ENCODE measurements at places on chromosomes 1 and 21.

DNA sequence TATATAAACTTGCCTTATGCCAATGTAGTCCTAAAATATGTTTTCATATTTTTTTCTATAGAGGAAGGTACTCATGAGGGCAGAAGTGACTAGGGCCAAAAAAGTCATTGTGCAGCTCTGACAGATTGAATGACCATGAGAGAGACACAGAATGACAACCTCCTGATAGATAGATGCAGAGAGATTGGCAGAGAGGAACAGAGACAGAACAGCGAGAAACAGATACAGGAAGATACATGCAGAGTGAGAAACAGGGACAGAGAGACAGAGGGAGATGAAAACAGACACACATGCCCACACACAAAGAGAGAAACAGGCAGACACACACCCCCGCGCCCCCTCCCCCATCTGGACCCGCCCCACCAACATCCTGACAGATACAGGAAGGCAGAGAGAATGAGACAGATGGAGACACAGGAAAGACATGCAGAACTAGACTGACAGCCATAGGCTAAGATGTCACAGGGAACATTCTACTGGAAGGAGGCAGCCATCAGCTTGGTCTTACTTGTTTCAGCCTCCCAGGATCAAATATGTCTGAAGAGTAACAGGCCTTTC, 211.1 kb downstream of the ST6GALNAC3 start:
- no peak for DNase-seq

DNA sequence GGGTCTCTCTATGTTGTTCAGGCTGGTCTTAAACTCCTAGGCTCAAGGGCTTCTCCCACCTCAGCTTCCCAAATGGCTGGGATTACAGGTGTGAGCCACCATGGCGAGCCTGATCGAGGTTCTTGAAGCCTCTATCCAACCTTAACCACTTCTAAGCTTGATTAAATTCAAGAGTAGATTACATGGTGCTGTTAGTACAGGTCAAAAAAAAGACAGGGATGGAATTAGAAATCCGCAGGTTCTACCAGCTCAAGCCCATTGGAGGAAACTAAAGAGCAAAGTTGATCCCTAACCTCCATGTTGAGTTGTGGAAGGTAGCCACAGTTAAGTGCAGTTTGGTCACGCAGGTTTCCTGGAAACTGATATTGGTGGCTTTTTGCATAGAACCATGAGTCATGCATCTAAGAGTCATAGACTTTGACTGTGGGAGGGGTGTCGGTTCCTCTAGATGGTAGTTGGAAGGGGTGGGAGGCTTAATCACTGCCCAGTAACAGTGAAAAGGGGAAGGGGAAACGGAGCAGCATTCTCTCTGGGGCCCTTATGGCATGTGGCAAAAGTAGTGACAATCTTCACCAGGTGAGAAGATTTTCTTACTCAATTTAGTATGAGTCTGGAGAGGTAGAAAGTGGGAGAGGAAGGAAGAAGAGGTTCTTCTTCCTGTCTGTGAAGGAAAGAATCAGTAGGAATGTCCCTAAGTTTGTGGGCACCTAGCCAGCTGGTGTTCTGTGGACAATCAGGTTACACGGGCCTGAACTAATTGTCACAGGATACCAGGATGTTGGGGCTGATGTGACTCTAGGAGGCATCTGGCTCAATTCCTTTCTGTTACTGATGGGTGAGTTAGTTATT, 7.0 kb downstream of the CD53 start:
- peak; percentile 92 for DNase-seq

DNA sequence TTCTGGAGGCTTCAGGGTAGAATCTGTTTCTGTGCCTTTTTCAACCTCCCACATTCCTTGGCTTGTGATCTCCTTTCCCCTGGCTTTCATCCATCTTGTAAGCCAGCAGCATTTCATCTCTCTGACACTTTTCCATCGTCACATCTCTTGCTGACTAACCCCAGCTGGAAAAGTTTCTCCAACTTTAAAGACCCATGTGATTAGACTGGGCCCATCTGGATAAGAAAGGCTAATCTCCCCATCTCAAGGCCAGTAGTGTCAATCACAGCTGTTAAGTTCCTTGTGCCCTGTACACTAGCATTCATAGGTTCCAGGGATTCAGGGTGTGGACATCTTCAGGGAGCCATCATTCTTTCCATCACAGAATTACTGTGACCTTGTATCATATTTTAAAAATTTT, 452.1 kb downstream of the TTLL7 start:
- DNase-seq = no peak

DNA sequence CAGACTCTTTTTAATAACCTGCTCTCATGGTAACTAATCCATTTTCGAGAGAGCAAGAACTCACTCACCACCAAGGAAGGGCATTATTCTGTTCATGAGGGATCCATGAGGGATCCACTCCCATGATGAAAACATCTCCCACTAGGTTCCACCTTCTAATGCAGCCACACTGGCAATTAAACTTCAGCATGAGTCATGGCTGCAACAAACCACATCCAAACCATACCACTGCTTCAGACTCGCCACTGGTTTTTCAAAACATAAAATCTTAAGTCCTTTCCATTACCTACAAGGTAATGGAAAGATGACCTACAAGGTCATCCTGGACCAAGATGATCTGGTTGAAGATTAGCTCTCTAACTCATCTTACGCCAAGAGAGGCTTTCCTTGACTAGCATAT, 405.1 kb downstream of the VAV3 start:
- DNase-seq = no peak

- DNase-seq = peak; percentile 59
Observed at GRCh38 chr1:75233302-75233929, 99.2 kb downstream of the LHX8 start.

DNA sequence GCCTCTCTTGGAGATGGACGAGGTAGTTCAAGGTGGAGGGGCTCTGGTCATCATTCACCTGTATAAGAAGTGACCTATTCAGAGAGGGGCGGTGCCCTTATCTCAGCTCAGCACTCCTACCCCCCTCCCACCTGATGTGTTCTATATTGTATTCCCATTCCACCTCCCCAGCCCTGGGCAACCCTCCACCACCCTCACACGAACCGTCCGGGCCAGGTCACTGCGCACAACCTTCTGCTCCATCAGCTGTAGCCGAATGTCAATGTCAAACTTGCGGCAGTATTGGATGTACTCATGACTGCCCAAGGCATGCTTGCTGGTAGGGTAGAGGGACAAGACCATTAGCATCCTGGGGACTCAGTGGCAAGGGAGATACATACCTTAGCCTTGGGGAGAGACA, 34.3 kb downstream of the PIK3C2B start:
- no peak for DNase-seq

GRCh38 chr1:73040811-73041210, 758.5 kb upstream of the NEGR1 start:
- no peak for DNase-seq

DNA sequence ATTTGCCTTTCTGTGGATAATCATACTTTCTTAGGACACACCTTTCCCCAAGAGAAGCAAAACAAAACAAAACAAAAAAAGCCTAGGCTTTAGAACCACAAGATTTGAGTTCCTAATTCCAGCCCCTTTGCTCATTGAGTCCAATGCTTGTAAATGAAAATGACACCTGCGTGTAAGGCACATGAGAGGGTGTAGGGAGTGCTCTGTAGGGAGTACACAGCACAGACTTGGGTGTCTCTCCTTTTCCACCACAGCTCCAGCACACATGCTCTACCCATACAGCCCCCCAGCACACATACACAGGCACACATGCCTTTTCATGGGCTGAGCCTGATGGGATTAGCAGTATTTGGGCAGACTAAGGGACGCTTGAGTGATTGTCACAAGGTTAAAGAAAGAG, 9.2 kb upstream of the NGF start:
- DNase-seq = no peak

GRCh38 chr1:185435696-185436379, 118.8 kb upstream of the IVNS1ABP start:
- no peak for DNase-seq

- no peak for DNase-seq
Observed at GRCh38 chr1:99919220-99919619, 50.6 kb upstream of the SLC35A3 start.

DNA sequence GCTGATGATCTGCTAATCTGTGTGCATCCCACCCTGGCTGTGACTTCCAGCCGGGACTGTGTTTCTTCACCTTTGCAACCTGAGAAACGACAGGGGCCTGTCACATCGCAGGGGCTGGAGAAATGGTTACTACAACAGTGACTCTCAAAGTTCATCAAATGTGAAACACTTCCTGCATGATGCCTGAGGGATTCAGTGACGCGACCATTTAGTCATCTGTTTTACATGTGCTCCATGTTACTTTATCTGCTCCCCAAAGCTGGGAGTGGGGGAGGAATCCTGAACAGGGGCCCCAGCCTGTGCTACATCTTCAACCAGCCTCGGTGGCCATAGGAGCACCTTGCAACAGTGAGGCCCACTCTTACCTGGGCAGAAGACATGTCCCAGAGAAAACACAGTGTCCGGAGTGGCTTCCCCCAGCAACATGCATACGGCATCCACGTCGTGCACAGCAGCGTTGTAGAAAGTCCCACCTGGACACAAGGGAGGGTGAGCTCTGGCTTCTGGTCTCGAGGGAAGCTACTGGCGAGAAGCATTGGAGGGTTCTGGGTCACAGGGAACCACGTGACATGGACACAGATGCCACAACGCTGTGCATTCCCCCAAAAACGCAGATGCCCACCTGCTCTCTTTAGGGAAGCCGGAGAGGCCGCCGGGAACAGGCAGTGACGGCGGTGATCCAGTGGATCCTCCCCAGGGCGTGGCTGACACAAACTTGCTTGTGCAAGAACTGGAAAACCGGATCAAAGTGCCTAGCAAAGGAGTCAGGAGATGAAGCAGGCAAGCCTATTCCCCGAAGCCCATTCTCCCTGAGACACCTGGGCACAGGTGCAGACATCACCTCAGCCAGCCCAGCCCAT, 9.6 kb upstream of the CCDC27 start:
- no peak for DNase-seq

DNA sequence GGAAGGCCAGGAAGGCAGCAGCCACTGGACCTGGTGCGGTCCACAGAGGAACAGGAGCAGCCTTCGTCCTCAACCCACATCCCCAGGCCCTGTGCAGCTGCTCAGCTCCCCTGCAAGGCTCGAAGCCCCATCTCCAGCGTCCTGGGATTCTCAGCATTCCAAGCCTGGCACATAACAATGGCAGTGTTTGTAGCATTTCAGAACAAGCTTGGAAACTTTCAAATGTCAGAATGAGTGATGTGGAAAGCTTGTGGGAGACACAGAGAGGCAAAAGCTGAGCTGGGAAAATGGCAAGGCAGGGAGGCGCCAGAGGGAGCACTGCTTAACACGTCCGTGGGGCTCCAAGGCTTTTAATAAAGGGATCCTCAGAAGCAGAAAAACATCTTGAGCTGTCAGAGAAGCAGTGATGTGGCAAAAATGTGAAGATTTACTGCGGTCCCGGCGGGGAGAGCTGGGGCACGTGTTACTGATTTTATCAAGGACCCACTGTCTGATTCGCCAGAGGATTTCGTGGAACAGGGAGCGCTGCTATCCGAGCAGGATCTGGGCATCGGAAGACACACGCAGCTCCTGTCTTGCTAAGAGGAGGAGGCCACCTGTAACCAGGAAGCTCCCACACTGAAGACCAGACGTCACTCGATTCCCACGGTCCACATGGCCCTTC, 38.1 kb downstream of the TOMM20 start:
- peak; percentile 74 for DNase-seq

DNA sequence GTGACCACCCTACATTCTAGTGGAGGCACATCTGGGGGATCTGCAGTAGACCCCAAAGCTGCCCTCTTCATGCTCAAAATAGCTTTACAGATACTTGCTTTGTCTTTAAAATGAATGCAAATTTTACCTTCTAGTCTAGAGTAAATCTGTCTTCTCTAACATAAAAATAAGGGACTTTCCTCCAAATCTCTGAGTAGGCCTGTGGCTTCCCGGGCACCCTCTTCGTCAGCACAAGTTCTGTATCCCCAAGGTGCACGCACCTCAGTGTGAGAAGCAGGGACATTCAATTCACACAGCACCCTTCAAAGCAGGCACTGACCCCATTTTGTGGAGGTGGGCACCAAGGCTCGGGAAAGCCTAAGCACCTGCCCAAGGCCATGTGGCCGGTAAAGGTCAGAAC, 19.0 kb downstream of the MEF2D start:
- DNase-seq = no peak

GRCh38 chr1:22639286-22639685, 2.9 kb downstream of the C1QA start:
- DNase-seq = peak; percentile 44

- DNase-seq = no peak
Observed at GRCh38 chr1:29708381-29708780, 472.1 kb downstream of the PTPRU start.

DNA sequence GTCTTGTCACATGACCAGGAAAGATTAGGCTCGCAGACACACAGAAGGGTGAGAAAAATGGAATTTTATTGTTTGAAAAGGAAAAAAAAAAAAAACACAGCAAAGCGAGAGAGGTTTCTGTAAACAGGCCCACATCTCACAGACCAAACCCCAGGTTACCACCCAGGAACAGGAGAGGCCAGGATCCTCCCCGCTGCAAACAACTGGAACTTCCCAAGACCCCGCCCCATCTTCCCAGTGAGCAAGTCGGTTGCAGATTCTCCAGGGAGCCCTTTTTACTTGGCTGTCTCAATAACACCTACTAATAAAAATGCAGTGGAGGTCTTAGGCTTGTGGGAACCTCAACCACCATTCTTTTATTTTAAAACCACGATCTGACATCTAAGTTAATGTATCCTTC, 84.7 kb upstream of the ETS2 start:
- DNase-seq = no peak

DNA sequence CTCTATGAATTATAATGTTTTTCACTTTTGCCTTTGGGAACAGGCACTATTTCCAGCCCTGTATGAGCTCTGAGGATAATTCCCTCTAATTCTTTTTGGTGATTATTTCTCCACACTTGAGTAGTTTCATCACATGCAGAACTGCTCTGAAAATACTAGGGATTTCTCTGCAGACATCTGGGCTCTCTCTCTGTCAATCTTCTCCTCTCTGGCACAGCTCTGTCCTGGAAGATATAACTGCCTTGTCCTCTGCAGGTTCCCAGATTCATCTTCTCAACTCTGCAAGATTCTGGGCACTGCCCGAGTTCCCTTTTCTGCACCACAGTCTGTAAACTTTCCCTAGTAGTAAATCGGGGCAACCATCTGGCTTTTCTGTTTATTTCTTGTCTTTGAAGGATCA, 131.3 kb upstream of the FMN2 start:
- DNase-seq = no peak

GRCh38 chr1:30721812-30722537, 1.4 kb downstream of the MATN1 start:
- DNase-seq = no peak

- DNase-seq = no peak
Observed at GRCh38 chr1:22658385-22659163, 5.5 kb downstream of the C1QB start.

- no peak for DNase-seq
Observed at GRCh38 chr1:72845981-72846380, 563.6 kb upstream of the NEGR1 start.

DNA sequence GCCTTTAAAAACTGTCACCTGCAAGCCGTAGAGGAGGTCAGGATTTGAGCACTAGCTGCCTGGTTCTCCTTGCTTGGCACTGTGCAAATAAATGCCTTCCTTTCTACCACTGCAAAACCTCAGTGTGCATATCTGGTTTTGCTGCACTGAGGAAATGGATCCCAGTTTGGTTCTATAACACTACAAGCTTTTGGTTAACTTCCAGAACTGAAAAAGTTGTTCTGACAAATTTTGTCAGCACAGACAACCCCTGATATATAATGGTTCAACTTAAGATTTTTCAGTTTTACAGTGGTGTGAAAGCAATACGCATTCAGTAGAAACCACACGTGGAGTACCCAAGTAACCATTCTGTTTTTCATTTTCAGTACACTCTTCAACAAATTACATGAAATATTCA, 29.8 kb upstream of the GALNT2 start:
- DNase-seq = no peak
